ENCODE measurements at places on chromosomes 5 and 9.
A peak's percentile ranks its signal among the peaks of the same experiment; 100 is the strongest.

DNA sequence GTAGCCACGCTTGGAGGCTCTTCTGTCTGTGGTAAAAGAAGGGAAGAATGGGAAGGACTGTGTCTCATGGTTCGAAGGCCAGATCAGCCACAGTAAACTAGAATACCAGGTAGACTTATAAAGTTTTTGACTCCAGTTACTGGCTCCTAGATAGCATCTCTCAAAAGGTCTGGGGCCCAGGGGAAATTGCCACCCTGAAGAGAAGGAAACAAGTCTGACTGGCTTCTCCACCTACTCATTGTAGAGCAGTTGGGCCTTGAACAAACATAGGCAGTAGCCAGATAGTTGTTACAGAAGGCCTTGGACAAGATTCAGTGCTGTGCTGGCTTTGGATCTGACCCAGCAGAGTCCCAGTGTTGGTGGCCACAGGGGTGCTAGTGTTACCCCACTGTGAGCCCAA lies 890.4 kb downstream of the EFNA5 start:
- no peak for DNase-seq

DNA sequence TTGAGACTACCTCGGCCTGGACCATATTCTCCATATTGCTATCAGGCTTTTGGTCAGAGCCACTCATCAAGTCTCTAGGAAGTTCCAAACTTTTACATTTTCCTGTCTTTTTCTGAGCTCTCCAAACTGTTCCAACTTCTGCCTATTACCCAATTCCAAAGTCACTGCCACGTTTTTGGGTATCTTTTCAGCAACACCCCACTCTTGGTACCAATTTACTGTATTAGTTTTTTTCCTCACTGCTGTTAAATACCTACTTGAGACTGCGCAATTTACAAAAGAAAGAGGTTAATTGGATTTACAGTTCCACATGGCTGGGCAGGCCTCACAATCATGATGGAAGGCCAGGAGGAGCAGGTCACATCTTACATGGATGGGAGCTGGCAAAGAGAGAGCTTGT lies 507.8 kb upstream of the ZNF608 start:
- DNase-seq: no peak

GRCh38 chr9:108634204-108634603 lies 221.6 kb downstream of the ACTL7B start:
- no peak for DNase-seq

DNA sequence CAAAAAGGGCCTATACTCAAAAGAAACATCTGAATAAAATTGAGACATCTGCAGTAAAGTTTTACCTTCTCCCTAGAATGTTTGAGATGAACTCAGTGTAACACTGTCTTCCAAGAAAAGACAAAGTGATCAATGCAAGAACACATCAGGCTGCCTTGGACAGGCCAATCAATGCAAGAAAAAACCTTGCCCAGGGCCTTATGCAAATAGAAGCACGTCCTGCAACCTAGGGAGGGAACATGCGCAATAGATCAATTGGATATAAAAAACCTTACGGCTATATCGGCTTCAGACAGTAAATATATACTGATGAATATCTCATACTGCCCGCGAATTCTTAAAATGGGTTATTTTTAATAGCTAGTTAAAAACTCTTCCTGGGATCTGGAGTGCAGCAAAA lies 66.4 kb upstream of the POU5F2 start:
- DNase-seq: no peak

DNA sequence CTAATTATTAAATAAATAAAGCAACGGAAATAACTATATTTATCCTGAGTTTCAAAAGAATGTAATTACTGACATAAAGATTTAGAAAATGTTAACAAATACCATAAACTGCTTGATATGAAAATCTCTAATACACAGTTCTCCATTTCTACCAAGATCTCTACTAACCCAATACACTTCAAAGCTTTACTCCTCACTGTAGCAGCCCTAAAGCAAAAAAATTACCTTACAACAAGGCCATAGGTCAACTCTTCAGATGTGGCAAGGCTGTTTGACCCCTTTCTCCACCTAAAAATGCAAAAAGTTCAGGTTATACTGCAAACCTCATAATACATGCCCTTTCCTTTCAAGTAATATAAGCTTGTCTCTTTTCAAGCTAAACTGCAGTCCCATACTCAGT lies 96.7 kb downstream of the UGCG start:
- DNase-seq: no peak

DNA sequence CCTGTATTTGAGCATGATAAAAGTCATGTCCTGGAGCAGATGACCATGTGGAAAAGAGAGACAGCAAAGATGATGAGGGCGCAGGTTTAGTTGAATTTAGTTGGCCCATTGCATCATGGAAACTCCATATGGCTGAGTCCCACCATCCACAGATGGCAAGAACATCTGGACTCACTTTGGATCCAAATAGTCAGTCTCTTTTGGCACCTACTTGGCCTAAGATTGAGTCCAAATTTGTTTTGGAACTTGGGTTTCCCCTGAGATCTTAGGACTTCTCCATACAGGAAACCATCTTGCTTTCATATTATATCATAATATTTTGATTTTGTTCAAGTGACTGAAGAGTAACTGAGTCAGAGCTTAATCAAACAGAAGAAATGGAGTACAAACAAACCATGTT lies 217.5 kb downstream of the DRD1 start:
- no peak for DNase-seq

DNA sequence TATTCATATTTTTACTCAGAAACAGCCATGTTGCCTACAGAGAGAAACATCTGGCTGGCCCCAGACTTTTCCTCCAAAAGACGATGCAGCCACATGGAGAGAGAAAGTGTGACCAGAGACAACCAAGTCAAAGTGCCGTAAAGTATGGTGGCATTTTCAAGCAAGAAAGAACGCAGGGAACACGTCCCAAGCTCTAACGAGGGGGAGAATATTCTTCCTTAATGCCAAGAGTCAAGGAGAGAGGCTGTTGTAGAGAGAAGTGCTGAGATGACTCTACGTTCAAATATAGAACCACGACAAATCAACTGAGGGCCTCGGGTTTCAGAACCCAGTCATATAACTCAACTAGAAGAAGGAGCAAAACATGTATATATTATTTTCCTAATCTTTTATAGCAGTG lies 55.9 kb downstream of the FNBP1 start:
- DNase-seq: no peak

GRCh38 chr5:67165526-67166459 lies 30.8 kb downstream of the CD180 start:
- DNase-seq: peak; percentile 51

GRCh38 chr9:114580609-114581193 lies 6.9 kb upstream of the ATP6V1G1 start:
- no peak for DNase-seq

- DNase-seq: no peak
These were observed 204.5 kb downstream of the FBXL7 start for GRCh38 chr5:15704397-15704947.
